ENCODE measurements at places on chromosomes 4 and X.

GRCh38 chrX:32041181-32041580 lies 969.3 kb upstream of the FTHL17 start:
- no peak for DNase-seq

DNA sequence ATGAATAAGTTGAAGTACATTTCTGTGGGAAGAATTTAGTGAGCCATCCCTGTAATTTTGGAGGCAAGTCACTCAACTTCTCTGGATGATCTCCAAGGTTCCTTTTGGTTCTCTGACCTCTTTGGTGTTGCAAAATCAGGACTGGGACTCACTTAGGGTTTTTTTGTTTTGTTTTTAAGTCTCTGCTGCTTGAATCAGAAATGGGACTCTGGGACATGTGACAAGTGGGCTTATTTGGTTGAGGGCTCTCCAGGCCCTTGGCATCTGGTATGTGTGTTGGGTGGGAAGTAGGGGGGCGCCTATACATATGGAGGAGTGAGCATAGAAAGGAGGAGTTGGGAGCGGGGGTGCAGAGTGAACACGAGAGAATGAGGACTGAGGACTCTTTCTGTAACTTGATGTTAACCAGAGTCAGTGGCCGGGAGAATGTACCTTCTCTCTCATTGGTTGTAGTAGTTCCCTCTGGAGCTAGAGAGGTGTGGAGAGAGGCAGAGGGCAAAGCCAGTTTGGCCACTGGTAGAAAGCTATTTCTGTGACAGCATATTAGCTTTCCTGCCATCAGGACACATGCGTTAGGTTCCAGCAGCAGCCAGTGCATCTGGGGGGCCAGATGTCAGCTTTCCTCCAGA lies 1.9 kb downstream of the ARHGAP10 start:
- DNase-seq = no peak

DNA sequence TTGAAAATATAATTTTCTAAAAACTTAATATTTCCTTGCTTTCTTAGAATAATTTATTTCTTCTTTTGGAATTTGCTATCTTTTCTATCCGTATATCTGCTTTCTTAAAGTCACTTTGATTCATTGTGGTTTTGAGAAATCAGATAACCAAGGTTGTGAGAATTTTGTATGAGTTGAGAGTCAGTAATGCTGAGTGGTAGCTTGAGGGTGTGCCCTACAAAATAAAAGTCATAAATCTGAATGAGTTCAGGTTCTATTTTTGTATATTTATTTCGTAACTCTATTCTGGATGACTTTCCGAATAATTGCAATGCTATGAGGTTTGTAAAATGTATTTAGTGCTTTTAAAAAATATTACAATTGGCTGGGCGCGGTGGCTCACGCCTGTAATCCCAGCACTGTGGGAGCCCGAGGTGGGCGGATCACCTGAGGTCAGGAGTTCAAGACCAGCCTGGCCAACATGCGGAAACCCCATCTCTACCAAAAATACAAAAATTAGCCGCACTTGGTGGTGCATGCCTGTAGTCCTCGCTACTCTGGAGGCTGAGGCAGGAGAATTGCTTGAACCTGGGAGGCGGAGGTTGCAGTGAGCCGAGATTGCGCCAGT lies 8.9 kb downstream of the COPS4 start:
- DNase-seq = no peak

DNA sequence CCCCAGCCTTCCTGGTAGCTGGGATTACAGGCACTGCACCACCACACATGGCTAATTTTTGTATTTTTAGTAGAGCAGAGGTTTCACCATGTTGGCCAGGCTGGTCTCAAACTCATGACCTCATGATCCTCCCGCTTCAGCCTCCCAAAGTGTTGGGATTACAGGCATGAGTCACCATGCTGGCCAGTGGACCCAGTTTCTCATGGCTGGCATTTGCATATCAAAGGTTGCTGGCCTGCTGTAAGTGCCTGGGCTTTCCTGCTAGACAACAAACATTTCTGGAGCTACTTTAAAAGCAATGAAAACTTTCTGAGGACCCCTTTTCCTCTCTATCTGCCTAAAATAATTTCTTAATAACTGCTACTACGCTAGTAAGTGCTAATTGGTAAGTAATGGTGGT lies 228.2 kb downstream of the PCDH10 start:
- no peak for DNase-seq

GRCh38 chrX:7343181-7343580 lies 195.2 kb upstream of the PUDP start:
- no peak for DNase-seq

DNA sequence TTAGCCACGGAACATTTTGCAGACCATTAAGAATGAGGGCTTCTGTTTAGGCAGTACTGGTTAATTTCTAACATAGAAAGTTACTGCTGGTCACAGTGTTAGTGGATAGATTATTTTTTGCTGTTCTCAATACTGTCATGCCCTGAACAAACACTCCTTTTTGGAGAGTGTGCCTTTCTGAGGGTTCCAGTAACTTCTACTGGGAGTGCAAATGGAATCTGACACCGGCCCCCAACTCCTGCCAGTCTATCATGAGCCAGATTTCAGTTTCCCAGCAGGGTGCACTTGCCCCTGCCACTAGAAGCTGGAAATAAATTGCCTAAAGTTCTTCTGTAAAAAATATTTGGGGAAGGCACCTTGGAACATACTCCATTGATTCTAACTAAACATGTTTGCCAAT lies 224.4 kb upstream of the GPC4 start:
- no peak for DNase-seq

GRCh38 chr4:19987746-19988145 lies 264.0 kb upstream of the SLIT2 start:
- DNase-seq = no peak

GRCh38 chr4:108247387-108248049 lies 78.8 kb upstream of the LEF1 start:
- DNase-seq = no peak

DNA sequence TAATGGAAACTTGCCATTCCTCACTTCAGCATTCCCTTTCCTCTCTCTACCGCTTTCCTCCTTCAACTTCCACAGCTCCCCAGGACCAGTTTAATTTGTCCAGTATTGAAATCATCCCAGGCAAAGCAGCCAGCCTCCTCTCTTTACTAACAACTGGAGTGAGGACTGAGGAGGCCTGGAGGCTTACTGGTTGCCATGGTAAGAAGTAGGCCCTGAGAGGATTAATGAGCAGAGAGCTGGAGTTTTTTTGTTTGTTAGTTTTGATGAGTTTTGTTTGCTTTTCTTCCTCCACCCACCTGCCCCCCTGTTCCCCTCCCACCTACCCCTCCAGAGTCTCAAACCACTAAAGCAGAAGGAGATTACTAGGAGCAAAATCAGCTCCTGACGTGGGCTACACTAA lies 29.5 kb upstream of the PLP1 start:
- no peak for DNase-seq

DNA sequence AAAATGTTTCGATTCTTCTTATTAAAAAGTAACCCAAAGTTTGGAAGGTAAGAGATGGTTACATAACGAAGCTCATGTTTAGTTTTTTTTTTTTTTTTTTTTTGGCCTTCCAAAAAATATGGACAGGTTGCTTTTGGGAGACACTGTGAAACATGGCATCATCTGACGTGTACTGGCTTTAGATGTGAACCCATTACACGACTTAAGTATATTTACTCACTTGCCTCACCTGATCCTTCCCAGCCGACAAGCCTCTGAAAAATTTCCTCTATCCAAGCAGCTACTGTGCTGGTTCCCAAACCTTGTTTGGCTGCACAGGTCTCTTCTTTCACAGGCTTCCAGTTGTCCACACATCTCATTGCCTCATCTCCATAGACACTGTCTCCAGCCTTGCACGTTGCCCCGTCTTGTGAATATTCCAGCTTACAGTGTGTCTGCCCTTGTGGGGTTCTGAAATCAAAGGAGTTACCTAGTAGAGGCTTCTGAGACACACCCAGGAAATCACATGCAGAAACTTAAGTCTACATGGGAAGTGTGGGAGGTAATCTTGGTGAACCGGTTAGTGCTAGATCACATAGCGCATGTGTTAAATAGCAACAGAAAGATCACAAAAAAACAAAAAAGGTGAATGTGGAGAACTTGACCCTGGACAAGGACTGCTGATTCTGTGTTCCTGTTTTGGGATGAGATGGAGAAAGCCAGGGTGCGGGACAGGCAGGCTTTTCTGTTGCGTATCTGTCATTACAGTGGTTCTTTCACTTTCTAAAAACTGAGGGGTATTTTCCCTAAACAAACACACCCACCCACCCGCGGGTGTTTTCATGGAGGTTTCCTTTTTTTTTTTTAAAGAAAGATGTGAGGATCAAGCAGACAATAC lies 328.6 kb downstream of the ARHGAP10 start:
- DNase-seq = no peak

DNA sequence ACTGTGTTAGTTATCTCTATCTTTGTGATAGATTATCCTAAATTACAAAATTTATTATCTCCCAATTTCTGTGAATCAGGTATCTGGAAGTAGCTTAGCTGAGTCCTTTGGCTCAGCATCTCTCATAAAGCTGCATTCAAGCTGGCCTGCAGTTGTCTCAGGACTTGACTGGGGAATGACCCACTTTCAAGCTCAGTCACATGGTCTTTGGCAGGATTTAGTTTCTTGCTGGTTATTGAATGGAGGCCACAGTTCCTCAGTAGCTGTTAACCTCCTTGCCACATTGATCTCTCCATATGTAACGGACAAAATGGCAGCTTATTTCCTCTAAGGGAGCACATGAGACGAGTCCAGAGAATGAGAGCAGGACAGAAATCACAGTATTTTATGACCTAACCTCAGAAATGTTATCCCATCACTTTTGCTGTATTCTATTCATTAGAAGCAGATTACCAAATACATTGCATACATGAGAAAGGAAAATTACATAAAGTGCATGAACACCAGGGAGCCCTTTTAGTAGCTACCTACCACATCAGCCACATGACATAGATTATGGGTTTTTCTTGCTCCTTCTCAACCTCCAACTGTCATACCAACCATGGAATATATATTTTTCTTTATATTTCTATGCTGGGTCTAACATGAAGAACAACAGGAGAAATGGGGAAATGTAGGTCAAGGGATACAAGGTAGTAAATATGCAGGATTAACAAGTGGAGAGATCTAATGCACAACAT lies 730.1 kb downstream of the CCSER1 start:
- DNase-seq = no peak

GRCh38 chrX:70922774-70923473 lies 8.0 kb downstream of the SLC7A3 start:
- DNase-seq = no peak

DNA sequence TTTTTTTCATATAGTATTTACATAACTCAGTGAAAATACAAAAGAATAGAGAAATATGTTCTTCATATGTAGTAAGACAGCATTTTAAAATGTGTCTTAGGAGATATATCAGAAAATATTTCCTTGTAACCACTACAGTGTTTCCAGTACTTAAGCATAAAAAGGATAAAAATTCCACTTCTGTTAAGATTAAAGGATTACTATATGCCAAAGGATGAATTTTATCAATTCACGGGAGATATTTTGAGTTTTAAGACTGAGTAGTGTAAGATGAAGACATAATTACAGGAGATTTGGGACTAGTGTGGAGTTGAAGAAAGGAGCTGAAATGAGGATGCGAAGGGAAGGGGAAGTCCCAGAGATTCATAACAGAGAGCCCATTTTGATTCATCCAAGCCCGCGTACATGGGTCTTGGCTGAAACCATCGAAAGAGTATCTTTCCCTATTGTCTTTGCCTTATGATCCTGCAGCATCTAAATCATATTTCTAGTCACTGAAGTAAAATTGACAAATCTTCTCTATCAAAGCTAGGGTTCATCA lies 58.7 kb downstream of the MAD2L1 start:
- DNase-seq = no peak

- no peak for DNase-seq
Measured at GRCh38 chrX:10103023-10103422, 53.8 kb upstream of the CLCN4 start.
